ENCODE measurements at places on chromosomes 16 and 17.
A peak's percentile ranks its signal among the peaks of the same experiment; 100 is the strongest.

DNA sequence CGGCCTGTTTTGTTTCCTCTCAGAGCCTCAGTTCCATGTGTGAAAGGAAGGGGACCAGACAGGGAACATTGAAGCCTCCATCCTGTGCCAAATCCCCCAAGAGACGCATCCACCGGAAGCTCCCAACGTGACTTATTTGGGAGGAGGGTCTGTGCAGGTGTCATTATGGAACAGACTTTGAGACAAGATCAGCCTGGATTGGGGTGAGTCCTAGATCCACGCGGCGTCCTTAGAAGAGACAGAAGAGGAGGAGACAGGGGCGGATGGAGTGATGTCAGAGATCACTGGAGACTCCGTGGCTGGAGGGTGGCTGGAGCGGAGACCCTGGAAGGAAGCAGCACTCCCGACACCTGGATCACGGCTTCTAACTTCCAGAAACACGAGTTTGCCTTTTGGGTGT is 80.0 kb downstream of the KLHDC4 start:
- no peak for DNase-seq

DNA sequence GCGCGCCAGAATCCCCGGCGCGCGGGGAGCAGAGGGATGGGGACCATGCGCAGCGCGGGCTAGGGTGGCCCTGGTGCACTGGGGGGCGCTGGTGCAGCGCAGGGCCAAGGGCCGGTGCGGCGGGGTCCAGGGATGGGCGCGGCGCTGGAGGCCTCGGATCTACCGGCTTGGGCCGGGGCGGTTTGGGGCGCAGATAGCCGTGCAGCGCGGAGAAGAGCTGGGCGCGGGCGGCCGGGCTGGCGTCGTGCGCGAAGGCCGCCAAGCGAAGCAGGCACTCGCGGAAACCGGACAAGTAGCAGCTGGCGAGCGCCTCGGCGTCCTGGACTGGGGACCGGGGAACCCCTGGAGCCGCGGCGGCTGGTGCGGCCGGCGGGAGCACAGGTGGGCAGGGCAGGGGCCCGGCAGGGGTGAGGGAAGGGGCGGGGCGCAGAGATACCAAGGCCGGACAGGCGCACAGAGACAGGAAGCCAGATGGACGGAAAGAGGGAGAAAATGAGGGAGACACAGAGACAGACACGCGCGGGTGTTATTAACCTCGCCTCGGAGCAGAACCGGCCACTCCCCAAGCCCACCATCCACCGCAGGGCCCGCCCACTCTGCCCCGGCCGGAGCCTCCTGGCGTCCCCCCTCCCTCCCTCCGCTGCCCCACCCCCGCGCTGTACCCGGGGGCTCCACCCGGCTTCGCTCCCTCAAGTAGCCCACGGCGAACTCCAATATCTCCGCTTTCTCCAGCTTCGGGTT is 2.1 kb downstream of the HES7 start:
- DNase-seq: peak; percentile 35

GRCh38 chr16:35516551-35516950 is 2057.1 kb downstream of the TP53TG3F start:
- DNase-seq: no peak

GRCh38 chr16:87490096-87490798 is 2.6 kb downstream of the ZCCHC14 start:
- DNase-seq: peak; percentile 12

DNA sequence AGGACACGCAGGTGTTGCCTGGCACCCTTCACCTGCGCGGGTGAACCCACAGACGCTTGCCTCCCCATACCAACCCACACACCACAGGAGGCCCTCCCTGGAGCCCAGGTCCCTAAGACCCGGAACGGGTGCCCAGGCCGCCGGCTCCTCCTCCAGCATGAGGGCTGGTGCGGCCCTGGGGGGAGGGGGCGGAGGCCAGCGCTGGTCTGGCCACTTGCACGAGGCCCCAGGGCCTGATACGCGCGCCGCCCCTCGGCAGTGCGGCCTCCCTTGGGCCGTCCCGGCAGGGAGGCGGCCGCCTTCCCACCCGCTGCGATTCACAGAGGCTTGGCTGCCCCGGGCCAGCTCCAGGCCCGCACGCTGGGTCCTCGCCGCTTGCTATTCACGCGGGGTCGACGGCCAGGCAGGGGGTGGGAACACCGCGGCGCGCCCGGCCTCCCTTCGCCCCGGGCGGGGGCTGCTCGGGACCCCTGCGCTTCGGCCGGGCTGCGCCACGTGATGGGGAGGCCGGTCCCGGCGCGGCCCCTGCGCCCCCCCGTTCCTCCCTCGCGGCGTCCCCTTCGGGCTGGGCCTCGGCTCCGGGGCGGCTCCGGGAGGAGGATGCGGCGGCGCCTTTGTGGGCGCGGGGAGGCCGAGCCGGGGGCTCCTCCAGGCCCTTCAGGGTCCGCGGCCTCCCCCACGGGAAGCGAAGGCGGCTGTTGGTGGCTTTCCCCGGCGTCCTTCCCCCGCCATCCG is 685 bp downstream of the FASN start:
- DNase-seq: peak; percentile 31

- DNase-seq: peak; percentile 49
Measured at GRCh38 chr16:89026121-89026612, 49.2 kb upstream of the CBFA2T3 start.

- DNase-seq: no peak
Measured at GRCh38 chr16:70778901-70779309, 22.1 kb downstream of the VAC14 start.

All from activated CD4-positive, alpha-beta T cell treated with anti-CD3 and anti-CD28 coated beads, Interleukin-2, amount 10 ng/mL, durations not matched to agents 7 days and 5 days (primary cell).